MM.1S (cell line): ENCODE measurements at places on chromosomes 3 and 15.

DNA sequence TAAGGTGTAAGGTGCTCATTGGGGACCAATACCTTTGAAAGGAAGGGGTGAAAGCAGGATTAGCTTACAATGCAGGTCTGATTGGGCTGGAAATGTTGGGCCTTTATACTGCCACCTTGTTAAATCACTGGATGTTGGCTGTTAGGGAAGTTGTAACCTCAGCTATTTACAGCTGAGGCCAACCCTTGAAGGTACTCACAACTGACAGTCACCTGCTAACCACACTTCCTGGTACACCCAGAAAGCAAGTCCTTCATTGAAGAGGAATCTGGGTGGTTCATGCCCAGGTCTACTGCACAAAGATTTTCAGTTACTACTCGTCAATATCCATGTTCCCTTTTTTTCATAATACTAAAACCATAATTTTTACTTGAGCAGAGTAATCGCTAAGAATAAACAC is 65.4 kb upstream of the CLDN18 start:
- peak; percentile 49 for DNase-seq

- DNase-seq, result no peak
Observed at GRCh38 chr15:83346342-83346741, 61.9 kb upstream of the BNC1 start.

DNA sequence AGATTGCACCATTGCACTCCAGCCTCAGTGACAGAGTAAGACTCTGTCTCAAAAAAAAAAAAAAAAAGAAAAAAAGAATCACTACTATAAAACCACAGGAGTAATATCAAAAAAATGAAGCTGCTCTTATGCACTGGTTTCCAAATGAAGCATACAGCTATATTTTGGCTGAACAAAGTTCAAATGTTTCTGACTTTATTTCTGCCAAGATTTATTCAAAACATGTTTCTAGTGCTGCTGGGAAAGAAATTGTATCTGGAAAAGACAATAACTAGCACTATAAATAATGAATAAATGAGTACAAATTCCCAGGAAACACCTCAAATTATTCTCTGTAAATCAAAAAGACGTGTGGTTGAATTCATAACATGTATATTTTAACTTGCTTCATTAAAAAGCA is 102.5 kb upstream of the MME start:
- no peak for DNase-seq

GRCh38 chr3:53035825-53036619 is 9.9 kb downstream of the SFMBT1 start:
- no peak for DNase-seq

GRCh38 chr15:75733761-75734651 is 21.4 kb upstream of the CSPG4 start:
- no peak for DNase-seq

- no peak for DNase-seq
Observed at GRCh38 chr3:8882642-8883041, 80.6 kb downstream of the RAD18 start.

DNA sequence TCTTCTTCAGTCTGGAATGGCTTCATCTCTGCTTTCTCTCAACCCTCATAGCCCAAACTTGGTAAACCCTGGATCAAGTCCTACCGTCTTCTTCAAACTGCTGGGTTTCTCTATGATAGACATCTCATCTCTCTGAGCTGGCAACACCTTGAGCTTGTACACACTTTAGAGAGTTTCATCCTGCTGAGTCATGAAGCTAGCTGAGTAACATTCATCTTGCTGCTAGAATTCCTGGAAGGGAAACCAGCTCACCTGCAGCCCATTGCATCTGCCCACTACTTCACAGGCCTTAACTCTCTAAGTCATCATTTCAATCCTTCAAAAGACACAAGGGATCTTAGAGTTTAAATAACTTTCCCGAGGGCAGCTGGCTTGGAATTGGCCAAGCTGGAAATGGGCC is 175.5 kb upstream of the RORA start:
- DNase-seq, result peak; percentile 46

- DNase-seq, result no peak
Observed at GRCh38 chr3:44132061-44132460, 109.6 kb upstream of the TOPAZ1 start.

GRCh38 chr3:156189927-156190326 is 69.5 kb downstream of the KCNAB1 start:
- no peak for DNase-seq

- DNase-seq, result no peak
Observed at GRCh38 chr15:63134245-63134985, 12.8 kb downstream of the LACTB start.

- DNase-seq, result peak; percentile 94
Observed at GRCh38 chr15:39426552-39427532, 154.0 kb upstream of the THBS1 start.

GRCh38 chr3:197398286-197398878 is 100.0 kb upstream of the DLG1 start:
- no peak for DNase-seq

- DNase-seq, result peak; percentile 55
Observed at GRCh38 chr15:52731732-52732470, 52.7 kb upstream of the ATOSA start.

GRCh38 chr3:60262546-60262945 is 988.7 kb downstream of the FHIT start:
- DNase-seq, result no peak

- no peak for DNase-seq
Observed at GRCh38 chr3:103791786-103792515, 1357.1 kb downstream of the ZPLD1 start.

GRCh38 chr3:77146004-77146403 is 106.1 kb downstream of the ROBO2 start:
- no peak for DNase-seq

GRCh38 chr3:24596626-24597025 is 102.0 kb upstream of the THRB start:
- no peak for DNase-seq

GRCh38 chr15:100350434-100351226 is 8.9 kb upstream of the ADAMTS17 start:
- DNase-seq, result peak; percentile 35

DNA sequence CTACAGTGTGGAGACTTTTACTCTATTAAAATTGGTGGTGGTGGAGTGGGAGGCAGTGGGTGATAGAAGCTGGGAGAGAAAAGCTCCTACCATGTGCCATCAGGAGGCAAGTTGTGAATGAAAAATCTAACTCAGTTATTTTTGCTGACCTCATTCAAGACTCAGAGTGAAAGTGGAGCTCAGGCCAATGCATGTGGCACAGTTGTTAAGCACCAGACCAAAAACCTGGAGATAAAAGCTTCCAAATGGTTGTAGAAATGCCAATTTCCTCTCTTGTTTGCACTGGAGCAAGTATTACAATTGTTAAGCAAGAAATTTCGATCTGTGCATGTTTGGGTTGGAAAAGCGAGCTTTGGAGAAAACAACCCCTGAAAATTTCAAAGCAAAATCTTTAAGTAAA is 81.5 kb upstream of the PRICKLE2 start:
- DNase-seq, result no peak

DNA sequence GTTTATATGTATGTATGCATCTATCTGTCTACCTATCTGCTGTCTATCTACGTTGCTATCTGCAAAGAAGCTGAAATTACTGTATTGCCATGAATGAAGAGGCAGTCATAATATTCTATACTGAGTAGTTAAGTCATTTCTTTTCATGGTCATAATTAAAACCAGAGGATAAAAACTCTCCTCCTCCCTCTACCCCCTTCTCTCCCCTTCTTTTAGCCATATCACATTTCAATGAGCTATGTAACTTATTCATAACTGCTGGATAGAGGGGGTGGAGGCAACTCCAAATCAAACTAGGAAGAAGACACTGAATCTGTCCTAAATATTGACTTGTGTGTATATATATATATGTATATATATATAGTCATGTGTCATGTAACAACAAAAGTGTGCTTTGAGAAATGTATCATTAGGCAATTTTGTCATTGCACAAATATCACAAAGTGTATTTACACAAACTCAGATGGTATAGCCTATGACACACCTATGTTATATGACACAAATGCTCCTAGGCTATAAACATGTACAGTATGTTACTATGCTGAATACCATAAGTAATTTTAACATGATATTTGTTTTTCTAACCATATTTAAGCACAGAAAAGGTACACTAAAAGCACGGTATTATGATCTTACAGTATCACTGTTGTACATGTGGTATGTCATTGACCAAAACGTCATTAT is 229.7 kb upstream of the KCNMB2 start:
- no peak for DNase-seq

DNA sequence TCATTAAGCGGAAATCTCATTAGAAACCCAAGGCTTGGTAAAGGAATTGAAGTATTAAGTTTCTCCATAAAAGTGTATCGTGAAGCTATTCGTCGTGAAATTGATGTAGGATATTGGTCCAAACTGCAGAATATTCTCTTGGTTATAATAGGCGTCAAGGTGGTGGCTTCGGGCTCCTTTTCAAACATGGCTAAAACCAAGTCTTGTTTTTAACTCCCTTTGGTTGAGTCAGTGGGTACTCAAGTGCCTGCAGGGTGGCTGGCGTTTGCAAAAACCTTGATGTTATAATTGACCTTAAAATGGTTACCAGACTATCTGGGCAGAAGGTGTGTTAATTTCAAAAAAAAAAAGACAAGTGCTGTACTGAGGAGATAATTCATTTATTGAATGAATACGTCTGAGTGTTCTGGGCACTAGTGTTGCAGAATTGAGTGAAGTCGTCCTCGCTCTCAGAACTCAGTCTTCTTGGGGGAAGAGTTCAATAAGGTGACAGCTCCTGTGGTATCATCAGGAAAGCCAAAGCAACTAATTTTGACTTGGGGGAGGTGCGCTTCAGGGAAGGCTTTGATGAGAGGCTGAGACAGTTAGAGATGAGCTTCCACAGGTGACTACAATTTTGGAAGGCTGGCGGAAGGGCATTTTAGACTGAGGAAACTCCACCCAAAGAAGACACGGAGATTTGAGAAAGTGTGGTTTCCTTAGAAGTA is 1.5 kb downstream of the UBE2Q2 start:
- DNase-seq, result no peak

GRCh38 chr15:29403772-29404171 is 134.2 kb upstream of the NSMCE3 start:
- DNase-seq, result no peak

- peak; percentile 77 for DNase-seq
Observed at GRCh38 chr3:160413613-160414248, 14.3 kb downstream of the SMC4 start.

- DNase-seq, result no peak
Observed at GRCh38 chr15:78168608-78169007, 19.4 kb downstream of the IDH3A start.

DNA sequence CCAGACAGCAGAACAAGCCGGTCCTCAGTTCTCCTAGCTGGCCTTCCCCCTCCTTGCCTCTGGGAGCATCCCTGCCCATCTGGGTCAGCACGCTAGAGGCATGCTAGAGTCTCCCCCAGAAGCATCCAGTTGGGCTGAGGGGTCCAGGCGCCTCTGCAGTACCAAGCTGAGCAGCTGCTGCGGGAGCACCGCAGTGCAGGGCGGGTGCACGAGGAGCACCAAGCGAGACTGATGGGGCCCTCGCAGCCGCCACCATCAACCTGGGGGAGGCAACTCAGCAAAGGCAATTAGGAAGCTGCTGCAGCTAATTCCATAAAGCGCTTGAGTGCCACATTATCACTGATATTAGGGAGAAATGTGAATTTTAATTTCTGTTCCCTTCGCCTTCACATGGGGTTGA is 12.4 kb downstream of the CACNA2D3 start:
- DNase-seq, result no peak

GRCh38 chr3:18556001-18556408 is 130.9 kb upstream of the SATB1 start:
- DNase-seq, result no peak

DNA sequence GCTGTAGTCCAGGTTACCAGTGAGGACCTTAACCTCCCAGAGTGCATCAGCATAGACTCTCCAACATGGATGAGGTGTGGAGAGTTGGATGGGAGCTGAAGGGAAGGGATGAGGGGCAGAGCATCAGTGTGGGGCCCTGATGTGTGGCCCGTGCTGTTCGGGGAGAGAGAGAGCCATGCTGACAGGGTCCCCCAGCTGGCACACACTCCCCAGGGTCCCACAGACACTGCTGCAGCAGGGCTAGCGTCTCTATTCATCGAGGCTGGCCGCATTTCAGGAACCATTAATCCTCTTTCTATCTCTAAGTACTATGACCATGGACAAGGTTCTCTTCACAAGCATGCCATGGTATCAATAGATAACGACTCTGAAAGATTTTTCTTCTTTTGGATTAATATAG is 85.9 kb upstream of the PLXNA1 start:
- DNase-seq, result no peak

DNA sequence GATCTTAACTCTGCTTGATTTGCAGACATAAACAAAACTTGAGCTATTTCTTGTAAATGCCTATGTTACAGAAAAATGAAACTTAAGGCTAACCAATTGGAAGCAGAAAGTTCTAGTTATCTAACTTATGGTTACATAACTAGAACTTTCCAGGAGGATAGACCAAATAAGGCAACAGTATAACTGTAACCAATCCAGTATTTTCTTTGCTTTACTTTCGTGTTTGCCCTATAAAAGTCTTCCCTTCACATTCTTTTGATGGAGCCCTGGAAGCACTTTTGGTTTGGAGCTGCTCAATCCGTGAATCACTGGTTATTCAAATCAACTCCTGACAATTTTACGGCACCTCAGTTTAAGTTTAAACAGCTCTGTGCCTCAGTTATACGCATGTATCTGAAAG is 164.6 kb downstream of the SUCLG2 start:
- no peak for DNase-seq

DNA sequence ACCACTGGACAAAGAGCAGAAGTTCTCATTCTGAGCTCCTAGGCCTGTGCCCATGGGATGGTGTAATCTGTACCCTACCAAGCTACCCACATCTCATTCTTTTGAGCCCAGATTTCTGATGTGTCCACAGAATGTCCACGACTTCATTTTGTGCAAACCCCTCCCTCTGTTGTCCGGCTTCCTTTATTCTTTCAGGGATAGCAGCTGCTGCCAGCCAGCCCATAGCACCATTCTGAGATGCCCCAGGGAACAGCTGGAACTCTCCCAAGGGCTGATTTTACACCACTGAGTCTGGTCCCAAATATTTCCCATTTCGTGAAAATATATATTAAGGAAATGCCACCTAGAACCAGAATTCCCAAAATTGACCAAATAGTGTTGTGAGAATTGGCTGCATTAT is 236.6 kb downstream of the SATB1 start:
- no peak for DNase-seq

DNA sequence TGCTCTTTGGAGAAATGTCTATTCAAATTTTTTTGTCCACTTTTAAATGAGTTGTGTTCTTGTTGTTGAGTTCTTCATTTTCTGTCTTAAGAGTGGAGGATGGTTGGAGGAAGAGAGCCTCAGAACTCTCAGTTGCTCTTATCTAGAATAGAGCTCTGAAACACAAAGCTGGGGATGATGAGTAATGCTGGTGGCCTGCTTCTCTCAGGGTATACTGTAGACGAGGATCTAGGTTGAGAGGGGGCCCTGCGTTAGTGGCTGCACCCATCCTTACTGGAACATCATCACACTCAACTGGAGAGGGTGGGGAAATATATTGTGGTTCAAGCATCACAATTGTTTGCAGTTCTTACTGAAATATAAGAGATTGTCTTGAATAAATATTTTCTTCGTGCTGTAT is 1.8 kb downstream of the SPTSSB start:
- no peak for DNase-seq

DNA sequence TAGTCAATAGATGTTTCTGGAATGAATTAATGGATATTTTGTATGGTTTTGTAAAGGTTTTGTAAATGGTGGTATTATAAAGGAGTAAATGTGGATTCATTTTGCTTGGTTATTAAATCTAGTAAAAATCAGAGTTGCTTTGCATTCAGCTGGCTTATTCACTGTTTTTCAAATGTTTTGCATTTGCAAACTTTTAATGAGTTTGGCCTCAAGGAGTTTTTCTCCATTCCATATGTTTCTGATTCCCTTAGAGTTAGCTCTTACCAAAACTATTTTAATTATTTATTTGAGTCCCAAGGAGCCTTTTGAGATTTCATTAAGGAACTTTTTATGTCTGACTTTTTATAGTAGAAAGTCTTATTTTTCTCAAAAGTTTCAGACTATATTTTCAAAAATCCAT is 992.2 kb downstream of the DIPK2A start:
- DNase-seq, result no peak
